ENCODE measurements at places on chromosomes 7 and 10.

DNA sequence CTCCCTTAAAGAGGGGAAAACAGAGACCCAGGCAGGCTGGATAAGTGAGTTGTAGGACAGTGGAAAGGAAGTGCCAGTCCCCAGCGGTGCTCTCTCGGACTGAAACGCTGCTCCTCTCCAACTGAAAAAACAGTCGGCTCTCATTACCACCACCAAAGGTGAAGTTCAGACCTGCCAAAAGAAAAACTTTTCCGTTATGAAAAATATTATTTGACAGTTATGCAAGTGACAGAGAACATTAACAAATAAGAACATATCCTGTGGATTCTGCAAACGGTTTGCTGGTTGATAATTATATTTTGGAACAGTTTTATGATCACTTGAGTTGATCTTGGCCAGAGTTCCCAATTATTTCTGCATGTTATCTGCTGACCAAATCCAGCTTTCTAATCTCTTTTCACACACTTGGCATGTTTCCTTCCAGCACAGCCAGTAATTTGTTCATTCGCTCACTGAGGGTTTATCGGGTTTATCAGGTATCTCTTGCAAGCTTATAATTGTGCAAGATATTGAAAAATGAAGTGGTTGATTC, 82.6 kb downstream of the PTPRE start:
- DNase-seq = no peak

- DNase-seq = no peak
Measured at GRCh38 chr10:86938260-86938659, 19.2 kb downstream of the MMRN2 start.

- no peak for DNase-seq
Measured at GRCh38 chr7:78450706-78451105, 652.1 kb downstream of the PHTF2 start.

DNA sequence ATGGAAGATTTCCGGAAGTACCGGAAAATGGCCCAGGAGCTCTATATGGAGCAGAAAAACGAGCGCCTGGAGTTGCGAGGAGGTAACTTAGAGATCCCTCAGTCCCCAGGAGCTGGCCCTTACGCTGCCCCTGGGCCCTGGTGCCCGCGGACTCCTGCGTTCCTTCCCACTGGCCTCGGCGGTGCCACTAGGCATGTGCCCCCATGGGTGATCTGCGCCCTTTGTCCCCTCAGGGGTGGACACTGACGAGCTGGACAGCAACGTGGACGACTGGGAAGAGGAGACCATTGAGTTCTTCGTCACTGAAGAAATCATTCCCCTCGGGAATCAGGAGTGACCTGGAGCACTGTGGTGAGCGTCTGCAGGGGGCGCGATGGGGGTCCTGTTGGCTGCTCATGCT, 24.2 kb upstream of the CHST12 start:
- no peak for DNase-seq

GRCh38 chr10:51171946-51172345, 97.7 kb downstream of the PRKG1 start:
- DNase-seq = no peak

GRCh38 chr10:119237722-119238436, 30.5 kb downstream of the GRK5 start:
- DNase-seq = no peak

GRCh38 chr7:47335071-47335470, 246.8 kb downstream of the TNS3 start:
- DNase-seq = no peak

- DNase-seq = no peak
Measured at GRCh38 chr10:85194706-85195105, 866.3 kb downstream of the CCSER2 start.

GRCh38 chr10:123526356-123527064, 139.6 kb upstream of the GPR26 start:
- no peak for DNase-seq

DNA sequence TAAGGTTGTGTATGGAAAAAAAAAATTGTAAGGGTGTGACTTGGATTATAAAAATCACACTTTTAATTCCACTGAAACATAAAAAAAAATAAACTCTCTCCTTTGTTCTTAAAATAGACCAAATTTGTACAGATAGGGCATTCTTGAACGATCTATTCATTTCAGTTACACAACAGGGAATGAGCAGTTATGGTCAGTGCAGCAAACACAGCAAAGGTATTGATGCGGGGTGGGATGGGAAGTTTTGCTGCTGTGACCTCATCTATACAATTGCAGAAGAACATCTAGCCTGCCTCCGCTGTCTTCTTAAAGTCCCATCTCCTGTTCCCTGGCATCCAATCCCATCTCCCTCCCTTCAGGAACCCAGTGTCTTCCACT, 580.2 kb downstream of the SUGCT start:
- DNase-seq = no peak
